ENCODE measurements at places on chromosomes 11 and 22. TPM values are rescaled to one million over a fixed set of nuclear protein-coding genes. Genes with fewer than 3 reads are reported as not detected.
A peak's percentile ranks its signal among the peaks of the same experiment; 100 is the strongest.

GRCh38 chr11:9037046-9037780 lies 33.4 kb upstream of the NRIP3 start:
- DNase-seq: no peak

DNA sequence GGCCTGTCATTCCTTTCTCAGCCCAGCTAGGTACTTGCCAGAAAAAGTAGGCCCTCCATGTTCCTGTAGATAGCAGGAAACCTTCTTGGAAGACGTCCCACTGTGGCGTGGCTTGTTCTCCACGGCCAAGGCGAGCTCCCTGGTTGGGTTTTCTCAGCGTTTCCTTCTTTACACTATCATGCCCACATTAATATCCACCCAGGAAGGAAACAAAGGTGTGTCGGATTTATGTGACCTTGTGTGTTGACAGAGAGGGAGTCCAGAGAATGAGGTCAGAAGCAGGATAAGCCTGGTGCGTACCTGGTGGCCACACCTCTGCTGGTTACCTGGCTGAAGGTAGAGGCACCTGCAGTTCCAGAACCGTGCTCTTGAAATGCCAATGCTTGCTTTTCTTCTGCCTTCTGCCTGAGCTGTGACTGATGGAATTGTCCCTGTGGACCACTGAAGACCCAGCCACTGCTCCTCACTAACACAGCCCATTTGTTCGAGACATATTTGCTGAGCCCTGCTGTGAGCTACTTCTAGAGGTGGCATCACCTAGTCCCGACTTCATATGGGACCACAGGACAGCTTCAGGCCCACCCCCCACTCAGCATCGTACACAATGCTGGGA lies 7.9 kb downstream of the ASPHD2 start:
- DNase-seq: no peak

- DNase-seq: no peak
Observed at GRCh38 chr11:87317441-87317840, 279.7 kb downstream of the TMEM135 start.

SEPTIN3 gene
- 0.54 TPM for total RNA-seq

DNA sequence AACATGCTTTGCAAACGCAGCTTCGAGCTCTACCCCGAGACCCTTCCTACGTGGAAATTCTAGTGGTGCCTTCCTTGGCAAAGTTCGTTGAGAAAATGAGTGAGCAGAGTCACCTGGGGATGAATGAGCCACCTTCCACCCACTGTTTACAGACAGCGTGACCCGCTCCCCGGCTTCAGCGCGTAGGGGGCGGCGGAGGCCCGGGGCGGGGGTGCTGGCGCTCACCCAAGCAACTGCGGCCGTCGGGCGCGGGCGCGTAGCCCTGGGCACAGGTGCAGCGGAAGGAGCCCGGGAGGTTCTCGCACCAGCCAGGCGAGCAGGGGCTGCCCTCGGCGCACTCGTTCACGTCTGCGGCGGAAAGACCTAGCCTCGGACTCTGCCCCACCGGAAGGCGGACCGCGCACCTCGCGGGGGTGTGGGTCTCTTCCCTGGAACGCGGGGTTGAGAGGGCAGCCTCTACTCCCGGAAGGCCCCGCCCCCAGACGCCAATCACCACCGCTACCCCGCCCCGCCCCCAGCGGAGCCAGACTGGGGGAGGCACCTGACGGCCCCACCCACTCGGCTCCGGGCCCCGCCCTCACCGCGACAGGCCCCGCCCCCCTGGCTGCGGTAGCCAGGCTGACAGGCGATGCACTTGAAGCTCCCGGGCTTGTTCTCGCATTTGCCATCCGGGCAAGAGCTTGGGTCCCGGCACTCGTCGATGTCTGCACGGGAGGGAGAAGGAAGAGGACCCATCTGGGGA lies 11.8 kb downstream of the LTBP3 start:
- peak; percentile 99 for DNase-seq

DNA sequence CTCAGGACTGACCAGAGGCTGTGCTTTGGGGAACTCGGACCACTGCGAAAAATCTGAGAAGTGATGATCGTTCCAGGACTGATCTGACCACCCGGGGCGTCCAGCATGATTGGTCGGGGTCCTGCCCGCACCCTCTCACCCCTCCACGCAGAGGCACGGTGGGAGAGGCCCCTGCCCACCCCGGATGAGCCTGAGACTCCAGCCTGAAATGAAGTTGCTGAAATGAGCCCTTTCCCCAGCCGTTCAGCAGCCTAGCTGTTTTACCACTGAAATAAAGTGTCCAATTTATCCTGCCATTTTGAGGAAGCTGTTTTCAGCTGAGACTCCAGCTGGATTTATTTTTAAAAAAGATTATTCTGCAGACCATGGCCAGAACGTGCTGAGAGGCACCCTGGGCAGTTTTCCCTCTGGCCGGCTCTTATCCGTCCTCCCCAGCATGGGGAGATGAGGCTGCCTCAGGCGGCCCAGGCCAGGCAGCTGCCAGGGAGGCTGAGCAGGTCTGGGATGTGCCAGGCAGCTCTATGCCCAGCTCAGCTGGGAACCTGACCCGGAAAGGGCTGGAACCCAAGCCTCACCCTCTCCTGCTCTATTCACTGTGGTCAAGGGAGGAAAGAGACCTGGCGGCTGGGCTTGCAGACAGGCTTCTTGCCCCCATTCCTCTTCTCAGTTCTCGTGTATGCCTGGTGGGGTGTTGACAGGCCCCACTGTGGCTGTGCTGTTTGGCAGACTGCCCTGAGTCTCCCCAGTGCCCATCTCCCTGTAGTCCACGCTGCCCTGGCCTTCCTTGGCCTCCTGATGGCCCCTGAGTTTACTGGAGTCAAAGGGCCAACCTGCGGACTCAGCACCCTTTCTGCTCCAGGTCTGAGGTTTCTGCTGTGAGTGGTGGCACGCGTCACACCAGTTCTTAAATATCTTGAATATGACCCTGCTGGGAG lies 161.0 kb upstream of the B3GAT1 start:
- DNase-seq: no peak

- DNase-seq: no peak
Observed at GRCh38 chr22:19062943-19063308, 59.3 kb downstream of the DGCR2 start.

GRCh38 chr22:33779243-33779642 lies 141.0 kb downstream of the LARGE1 start:
- DNase-seq: no peak

OR51B2 gene
- total RNA-seq: not detected

DNA sequence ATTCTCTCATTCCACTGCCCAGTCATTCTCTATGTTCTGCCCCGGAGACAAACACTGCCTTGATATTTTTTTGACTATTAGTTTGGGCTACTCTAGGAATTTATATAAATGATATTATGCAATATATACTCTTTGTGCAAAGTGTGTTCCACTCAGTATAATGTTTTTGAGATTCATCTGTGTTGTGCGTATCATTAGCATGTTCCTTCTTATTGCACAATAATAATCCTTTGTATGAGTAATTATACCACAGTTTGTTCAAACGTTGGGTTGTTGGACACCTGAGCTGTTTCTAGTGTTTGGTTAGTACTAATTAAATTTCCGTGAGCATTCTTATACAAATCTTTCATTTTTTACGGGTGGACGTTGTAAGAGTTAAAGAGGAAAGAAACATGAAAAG lies 390.6 kb downstream of the GUCY1A2 start:
- DNase-seq: no peak

DNA sequence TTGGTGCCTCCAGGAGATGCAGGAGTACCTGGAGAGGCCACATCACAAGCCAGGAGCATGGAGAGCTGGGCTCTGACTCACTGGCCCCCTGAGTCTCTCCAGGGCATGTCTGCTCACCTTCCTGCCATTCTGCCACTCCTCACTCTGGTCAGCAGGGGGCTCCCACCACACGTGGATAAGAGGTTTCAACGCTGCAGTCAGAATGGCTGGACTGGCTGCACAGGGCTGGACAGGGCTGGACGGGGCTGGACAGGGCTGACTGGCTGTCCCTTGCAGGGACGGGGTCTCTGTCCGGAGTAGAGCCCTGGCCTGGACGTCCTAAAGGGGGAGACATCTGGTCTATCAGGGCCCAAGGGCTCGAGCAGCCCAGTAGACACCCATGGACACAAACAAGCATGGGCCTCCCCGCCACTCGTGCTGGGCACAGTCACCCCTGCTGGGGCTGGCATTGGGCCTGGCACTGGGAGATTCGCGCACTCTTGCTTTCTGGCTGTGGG lies 34.6 kb downstream of the CYTH4 start:
- DNase-seq: peak; percentile 59

DNA sequence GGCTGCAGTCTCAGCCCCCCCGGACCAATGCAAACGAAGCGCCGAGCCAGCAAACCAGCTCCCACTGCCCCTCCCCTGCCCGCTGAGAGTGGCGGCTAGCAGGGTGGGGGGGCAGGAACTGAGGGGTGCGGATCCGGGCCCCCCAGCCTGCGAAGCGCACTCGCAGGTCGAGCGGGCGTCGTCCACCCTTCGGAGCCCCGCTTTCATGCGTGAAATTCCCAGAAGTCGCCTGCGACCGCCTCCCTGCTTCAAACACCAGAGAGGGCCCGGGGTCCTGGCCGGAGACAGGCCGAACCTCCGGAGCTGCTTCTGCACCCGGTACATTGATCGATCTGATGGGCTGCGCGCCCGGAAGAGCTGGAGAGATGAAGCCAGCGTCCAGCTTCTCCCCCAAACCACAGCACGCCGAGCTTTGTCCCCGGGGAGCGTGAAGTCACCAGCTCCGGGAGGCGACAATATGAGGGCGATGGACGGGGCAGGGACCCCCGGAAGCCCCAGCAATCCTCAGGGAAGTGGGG lies 646 bp upstream of the PATZ1 start:
- DNase-seq: peak; percentile 50

TMEM121B gene
- 0.17 TPM for total RNA-seq

GRCh38 chr11:69443968-69444364 lies 37.5 kb upstream of the LINC01488 start:
- no peak for DNase-seq

GRCh38 chr11:7480113-7480512 lies 5.2 kb upstream of the OLFML1 start:
- no peak for DNase-seq

VWA5A gene
- 1.5 TPM for total RNA-seq

RFPL2 gene
- total RNA-seq: not detected

DNA sequence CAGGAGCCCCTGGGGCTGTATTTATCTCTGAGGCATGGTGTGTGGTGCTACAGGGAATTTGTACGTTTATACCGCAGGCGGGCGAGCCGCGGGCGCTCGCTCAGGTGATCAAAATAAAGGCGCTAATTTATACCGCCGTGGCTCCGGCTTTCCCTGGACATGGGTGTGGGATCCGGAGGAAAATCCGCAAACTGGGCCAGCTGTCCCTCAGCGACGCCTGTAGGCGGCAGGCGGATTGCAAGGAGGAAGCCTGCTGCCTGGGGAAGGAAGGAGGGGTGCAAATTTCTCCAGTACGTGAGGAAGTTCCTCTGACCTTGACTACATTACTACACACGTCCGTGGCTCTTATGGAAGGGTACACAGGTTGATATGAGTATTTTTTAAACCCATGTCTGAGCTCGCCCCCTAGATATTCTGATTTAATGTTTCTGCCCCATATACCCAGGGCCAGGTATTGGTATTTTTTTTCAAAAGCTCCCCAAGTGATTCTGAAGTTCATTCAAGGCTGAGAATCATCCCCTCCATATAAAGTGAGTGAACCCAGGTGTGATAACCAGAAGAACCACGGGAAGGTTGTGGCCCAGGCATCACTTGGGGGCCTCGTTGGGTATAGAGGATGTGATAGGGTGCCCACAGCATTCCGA lies 2.8 kb downstream of the MYOD1 start:
- no peak for DNase-seq

- peak; percentile 36 for DNase-seq
Observed at GRCh38 chr11:123429913-123430720, at the start of gene GRAMD1B. GRAMD1B (plus strand) TSS chr11:123430269; CDS start chr11:123430793, 524 bp downstream.

DNA sequence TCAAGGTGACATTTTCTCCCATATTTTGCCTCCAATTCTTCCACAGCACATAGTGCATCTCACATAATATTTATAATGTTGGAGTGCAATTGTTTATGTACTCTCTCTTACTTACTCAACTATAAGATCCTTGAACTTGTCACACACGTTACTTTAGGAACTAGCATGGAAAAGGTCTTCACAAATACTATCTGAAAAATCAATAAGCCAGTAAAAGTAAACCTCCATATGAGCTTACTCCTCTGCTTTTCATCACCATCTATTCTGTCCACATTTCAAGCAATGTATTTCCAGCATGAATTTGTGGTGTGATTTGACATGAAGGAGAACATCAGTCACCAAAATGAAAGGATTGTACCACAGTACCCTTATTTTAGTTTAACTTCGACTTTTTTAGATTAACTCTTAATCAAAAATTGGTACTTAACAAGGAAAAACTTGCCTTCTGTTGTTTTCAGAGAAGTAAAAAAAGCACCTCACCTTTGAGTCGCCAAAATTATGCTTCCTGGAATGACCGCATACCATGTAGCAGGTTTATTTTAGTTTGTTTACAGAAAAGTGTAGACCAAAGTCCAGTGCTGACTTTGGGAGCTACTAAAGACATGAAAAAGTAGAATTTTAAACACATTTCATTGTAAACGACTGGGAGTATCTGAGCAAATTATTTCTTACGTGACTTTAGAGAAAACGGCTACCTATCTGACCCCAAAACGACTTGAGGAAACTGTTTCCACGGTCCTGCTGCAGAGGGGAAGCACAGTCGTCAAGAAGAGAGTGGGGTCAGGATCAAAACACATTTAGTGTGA lies at the start of gene SLC22A9:
TSS of gene SLC22A9 (plus strand) at position 621 of the 806 bp plus-strand sequence. CDS start 272 bp downstream, outside the sequence.
- no peak for DNase-seq

DNA sequence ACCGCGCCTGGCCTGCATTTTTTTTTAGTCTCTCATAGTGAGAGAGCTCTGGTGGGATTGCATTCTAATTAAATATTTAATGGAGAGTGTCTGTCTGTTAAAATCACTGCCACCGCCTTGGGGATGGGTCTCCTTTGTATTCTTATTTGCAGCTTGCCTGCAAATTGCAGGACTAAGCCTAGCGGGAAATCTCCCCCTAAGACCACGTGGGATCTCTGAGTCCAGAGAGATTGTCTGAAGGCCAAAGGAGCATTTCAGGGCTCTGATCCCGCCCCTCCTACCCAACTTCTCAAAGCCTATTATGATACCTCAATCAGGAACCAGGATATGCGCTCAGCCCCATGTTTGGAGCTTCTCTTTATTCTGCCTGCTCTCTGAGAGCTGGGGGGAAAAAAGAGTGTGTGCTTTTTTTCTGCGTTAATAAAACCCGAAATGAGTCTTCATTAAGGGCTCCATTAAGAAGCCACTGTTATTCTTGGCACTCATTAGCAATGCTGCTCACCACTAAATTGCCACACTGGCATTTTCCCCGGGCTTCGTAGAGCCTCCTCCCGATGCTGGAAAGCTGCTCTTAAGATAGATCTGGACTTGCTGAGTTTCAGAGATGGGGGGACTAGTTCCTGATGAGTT lies 92.9 kb upstream of the THY1 start:
- DNase-seq: no peak
